ENCODE measurements at places on chromosomes 1 and 21.

- DNase-seq, result no peak
Observed at GRCh38 chr21:32710069-32710784, 17.6 kb downstream of the SYNJ1 start.

GRCh38 chr1:3618531-3618880 lies 6.3 kb upstream of the TPRG1L start:
- DNase-seq, result no peak

DNA sequence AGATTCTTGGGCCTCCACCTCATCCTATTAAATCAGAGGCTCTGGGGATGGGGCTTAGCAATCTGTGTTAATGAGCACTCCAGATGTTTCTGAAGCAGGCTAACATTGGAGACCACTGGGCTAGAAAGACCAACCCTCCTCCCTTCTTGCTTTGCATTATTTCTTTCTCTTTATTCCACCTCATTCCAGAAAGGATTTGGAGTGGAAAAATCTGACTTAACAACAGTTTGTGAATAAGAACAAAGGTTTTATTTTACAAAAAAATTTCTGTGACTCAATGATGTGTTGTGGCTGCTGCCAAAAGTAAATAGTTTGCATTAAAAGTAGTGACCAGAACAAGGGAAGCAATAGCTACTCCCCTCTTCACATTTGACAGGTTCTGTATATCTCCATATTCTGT lies 79.4 kb downstream of the TGFB2 start:
- no peak for DNase-seq

GRCh38 chr1:161307230-161307768 lies 2.5 kb downstream of the MPZ start:
- DNase-seq, result peak; percentile 10

DNA sequence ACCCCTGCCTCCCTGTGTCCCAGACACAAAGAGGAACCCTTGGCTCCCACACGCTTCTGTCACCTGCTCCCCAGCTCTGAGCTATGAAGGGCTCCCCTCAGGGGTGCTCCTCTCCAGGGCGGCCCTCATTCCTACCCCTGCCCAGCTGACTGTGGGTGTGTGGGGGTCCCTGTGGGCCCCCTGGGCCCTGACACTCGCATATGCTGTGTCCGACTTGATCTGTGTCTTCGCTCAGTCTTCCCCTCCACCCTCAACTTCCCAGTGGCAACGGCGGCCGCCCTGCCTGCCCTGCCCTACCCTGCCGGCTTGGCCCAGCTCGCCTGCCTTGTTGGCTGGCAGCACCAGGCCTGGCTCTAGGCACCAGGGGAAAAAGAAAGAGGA lies 1.2 kb downstream of the KCNQ4 start:
- DNase-seq, result no peak

GRCh38 chr1:182984621-182985020 lies 31.7 kb upstream of the SHCBP1L start:
- DNase-seq, result no peak

DNA sequence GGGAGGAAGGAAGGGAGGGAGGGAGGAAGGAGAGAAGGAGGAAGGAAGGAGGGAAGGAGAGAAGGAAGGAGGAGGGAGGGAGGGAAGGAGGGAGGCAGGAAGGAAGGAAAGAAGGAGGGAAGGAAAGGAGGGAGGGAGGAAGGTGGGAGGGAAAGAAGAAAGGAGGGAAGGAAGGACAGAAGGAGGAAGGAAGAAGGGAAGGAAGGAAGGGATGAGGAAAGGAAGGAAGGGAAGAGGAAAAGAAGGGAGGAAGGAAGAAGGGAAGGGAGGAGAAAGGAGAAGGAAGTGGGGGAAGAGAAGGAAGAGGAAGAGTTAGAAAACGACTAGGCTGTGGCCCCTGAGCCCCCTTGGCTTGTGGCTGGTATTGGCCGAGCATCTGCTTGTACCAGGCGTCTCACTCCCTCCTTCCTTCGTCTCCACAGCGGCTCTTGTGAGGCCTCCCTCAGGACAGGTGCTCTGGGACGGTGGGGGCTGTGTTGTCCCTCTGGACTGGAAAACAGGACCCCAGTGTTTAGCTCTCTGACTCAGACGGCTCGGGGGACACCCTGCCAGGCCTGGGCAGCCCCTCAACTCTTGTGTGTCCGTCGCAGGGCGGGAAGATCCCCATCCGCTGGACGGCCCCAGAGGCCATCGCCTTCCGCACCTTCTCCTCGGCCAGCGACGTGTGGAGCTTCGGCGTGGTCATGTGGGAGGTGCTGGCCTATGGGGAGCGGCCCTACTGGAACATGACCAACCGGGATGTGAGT lies 36.2 kb upstream of the C1QA start:
- no peak for DNase-seq

DNA sequence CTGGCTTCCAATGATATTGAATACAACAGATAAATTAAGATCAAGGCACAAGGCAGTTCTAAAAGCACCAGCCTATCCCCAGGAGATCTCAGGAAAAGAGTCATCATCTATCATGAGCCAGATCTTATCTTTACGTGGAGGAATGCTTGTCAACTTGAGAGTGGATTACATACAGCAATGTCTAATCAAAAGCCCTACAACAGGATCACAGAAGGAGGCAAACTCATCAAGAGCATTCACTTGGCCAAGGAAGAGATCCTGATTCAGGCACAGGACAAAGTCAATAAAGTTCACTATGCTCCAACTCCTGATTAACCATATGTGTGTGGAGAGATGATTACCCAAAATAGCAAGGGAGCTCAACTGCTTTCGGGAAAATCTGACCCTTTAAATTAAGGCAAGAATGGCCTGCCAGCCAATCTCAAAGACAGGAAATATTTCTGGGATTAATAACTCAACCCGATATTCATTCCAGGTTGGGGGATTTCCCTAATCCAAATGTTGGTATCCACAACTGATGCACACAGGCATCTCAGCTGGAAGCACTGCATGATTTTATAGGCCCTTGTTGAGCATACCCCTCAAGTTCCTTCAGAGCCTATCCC lies 33.7 kb downstream of the TBX15 start:
- DNase-seq, result no peak

- DNase-seq, result no peak
Observed at GRCh38 chr1:101161619-101162018, 75.2 kb upstream of the S1PR1 start.

DNA sequence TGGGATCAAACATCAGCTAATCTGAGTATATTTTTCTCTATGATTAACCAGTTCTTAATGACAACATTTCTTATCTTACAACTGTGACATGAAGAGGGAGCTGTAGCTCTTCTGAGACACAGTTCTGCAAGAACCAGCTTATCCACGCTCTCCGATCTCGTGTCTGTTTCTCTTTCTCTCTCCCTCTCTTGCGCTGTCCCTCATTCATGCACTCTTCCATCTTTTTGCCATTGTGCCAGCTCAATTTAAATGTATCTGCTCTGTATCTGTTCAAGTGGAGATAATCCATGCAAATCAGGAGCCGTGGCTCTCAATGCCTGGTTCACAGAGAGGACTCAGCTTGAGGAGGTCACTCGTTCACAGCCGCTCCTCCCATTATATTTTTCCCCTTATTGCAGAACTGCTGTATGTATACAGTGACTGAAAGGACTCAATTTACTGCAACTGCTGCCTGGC lies 494.7 kb upstream of the ADGRL2 start:
- DNase-seq, result no peak

DNA sequence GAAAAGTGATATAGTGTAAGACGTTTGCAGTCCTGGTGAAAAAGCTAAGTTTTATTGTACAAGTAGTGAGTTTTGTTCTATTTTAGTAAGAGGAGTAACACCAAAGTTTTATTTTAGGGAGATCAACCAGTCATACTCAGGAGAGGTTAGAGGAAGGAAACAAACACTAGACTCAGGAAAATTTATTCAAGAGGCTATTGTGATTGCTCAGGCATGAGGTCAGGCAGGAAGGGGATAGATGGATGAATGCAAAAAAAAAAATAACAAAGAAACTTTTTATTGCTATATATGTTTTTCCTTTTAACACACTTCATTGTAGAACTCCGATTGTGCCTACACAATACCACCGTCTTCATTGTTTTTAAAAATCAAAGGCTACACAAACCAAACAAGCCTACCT lies 189.0 kb downstream of the LYPLAL1 start:
- DNase-seq, result no peak

GRCh38 chr1:150987924-150988323 lies 5.8 kb downstream of the ANXA9 start:
- DNase-seq, result no peak

DNA sequence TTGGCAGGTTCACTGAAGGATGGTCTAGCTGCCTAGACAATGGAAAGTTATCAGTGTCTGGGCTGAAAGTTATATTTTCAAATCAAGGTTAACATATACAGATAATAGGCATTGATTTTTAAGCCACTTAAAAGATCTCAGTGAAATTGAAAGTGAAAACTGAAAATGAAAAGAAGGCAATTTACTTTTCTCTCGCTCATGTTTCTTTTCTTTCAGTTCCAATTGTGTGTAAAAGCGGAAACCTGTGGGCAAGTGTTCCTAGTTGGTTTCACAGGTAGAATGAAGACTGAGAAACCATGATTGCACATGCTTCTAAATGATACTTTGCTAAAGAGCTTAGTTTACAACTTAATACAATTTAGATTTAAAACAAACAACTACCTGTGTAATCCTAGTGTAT lies 383.7 kb downstream of the ZP4 start:
- DNase-seq, result no peak

- DNase-seq, result no peak
Observed at GRCh38 chr1:208098773-208099172, 145.4 kb downstream of the PLXNA2 start.

GRCh38 chr1:154961207-154962155 lies at the start of gene PYGO2:
TSS of gene PYGO2 (minus strand) at chr1:154961782. CDS start at chr1:154961576, 206 bp downstream.
- peak; percentile 71 for DNase-seq

DNA sequence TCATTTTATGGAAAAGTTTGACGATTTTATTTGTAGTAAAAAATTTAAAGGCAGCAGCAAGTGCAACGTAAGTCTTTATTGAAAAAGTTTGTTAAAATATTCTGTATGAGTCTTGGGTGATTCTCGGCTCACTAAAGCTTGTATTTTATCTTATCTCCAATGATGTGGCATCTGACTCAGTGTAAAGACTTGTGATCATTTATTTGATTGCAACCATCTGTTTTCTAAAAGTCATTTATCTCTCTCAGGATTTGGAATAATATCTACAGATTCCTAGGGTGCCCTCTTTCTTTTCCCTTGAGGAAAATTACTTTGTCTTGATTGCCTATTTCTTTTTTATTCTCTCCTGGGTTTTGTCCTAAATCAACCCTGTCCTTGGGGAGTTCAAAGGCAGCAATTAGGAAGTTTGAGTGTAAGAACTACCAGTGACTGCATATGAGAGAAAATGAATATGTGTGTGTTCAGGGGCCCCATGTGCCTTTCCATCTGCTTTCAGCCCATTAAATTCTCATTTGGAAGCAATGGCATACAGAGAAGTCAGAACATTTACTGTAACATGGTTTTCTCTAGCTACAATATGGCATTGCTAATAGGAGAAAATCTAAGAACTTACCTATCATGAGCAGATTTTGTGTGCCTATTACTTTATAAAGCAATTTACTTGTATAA lies 575.0 kb upstream of the CHRM3 start:
- no peak for DNase-seq

DNA sequence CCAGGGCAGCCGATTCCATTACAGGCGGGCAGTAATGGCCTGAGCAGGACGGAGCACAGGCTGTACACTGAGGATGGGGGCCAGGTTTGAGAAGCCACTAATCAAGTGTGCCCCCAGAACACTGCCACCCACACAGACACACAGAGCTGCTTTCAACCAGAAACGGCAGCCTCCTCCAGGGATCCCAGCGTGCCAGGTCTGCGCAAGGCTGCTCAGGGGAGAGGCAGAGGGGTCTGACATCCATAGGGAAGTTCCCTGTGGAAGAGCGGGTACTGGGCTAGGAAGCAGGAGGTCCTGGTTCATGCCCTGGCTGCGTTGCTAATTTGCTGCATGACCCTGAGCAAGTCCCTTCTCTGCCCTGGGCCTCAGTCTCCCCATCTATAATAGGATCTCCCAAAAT lies 26.1 kb upstream of the ALDH4A1 start:
- no peak for DNase-seq

DNA sequence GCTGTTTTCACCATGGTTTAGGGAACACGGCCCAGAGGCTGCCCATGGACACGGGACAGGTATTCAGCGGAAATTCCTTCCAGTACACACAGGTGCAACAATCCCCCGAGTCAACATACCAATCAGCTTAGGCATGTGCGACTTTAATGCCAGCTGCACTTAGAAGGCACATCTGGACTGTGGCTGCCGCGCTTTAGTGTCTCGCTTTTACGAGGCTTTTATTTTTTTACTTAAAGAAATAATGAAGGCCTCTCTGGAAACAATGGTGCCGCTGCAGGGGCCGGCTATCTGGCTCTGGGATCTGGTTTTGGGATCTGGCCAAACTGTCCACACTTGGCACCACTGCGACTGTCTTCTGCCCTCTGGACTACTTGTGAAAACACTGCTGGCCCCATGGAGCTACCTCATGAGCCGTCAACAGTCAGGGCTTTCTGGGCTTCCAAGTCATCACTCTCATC lies 55.5 kb downstream of the SLC66A1 start:
- no peak for DNase-seq

DNA sequence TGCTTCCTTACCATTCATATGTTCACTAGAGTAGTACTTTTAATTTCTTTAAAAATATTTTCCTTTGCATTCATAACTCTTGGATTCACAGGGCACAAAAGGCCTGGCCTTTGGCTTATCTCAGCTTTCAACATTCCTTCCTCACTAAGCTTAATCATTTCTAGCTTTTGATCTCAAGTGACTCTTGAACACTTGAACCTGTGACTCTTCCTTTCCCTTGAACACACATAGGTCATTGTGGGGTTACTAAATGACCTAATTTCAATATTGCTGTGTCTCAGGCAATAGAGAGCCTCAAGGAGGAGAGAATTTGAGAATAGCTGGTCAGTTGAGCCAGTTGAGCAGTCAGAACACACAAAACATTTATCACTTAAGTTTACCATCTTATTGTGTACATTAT lies 49.9 kb downstream of the COL11A1 start:
- DNase-seq, result no peak

DNA sequence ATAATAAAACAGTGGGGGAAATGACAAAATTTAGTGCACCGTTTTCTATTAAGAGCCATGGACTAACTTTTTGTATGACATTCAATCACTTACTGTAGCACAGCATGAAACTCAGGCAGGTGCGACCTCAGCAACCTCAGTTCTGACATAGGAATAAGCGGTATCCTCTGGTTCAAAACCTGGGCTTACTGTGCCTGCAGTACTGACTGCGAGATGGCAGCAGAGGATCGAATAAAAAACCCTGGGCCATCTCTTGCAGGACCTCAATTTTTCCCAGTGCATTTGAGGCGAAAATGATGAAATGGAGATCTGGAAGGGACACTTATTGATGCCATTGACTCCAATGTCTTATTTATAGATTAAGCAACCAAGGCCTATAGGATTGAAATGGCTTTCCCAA lies 214.7 kb downstream of the ADGRL2 start:
- no peak for DNase-seq

GRCh38 chr1:200034262-200034557 lies 6.7 kb downstream of the NR5A2 start:
- DNase-seq, result no peak
